H9 (cell line): ENCODE measurements at places on chromosomes 3 and 15. TPM values are rescaled to one million over a fixed set of nuclear protein-coding genes. Genes with fewer than 3 reads are reported as not detected.
A peak's percentile ranks its signal among the peaks of the same experiment; 100 is the strongest.

The MPI gene
- total RNA-seq = 55.0 and 57.5 TPM in 2 replicates

The DNAJA4 gene
- total RNA-seq = 0.13 and 0.35 TPM in 2 replicates

The GASK1A gene
- total RNA-seq = 5.3 and 5.4 TPM in 2 replicates

The GOLGA8M gene
- total RNA-seq = not detected in 2 replicates

The ZBBX gene
- 1.6 and 2.4 TPM in 2 replicates for total RNA-seq

The DAPK2 gene
- 3.5 and 4.6 TPM in 2 replicates for total RNA-seq

The LRRC57 gene
- 18.7 and 20.9 TPM in 2 replicates for total RNA-seq

DNA sequence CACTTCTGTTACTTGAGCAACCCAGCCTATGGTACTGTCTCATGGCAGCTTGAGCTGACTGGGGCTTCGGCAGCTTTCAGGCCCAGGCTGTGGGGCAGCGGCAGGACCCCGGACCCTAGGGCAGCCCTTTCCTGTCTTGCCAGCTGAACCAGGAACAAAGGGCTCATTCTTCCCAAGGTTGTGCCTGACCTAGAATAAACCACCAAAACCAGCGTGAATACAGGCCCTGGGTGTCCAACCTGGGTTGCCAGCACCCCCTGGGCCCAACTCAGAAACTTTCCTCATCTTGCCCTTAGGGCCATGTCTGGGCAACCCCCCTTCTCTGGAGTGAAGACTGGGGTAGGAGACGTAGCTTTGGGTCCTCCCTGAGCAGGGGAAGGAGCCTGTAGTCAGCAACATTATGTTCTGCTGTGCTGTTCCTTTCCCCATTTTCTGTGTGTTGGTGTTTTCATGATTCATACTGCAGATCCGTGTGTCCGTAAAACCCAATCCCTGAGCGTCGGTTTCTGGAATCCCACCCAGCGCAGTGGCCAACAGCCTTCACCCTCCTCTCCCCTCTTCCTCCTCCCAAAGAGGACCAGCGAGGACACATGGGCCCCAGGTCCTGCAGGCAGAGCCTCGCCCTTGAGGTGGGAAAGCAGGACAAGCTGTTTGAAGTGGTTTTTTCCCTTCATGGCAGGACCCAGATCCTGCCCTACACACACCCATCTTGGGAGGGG is 33.5 kb downstream of the TKT start:
- DNase-seq = no peak

GRCh38 chr3:141578202-141578973 is 91.6 kb downstream of the RASA2 start:
- no peak for DNase-seq

DNA sequence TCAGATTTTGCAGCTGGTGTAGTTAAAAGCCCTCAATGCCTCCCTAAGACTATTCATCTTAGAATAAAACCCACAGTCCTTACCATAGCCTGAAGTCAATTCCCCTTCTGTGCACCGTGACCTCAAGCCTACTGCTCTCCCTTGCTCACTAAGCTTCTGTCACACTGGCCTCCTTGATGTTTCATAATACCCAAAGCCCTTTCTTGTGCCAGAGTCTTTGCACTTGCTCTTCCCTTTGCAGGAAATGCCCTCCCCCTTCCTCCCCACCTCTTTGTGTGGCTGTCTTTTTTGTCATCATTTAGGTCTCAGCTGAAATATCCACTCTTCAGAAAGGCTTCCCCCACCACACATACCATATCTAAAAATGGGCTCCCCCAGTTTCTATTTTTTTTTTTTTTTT is 4.2 kb upstream of the PLEKHO2 start:
- DNase-seq = no peak

GRCh38 chr15:29821416-29822099 is 710 bp downstream of the TJP1 start:
- DNase-seq = peak; percentile 81

GRCh38 chr15:31448635-31448979 is 122.0 kb downstream of the KLF13 start:
- DNase-seq = no peak

GRCh38 chr3:117726776-117727175 is 1017.2 kb downstream of the TUSC7 start:
- DNase-seq = no peak

GRCh38 chr3:113638910-113639309 is 57.5 kb downstream of the USF3 start:
- no peak for DNase-seq

DNA sequence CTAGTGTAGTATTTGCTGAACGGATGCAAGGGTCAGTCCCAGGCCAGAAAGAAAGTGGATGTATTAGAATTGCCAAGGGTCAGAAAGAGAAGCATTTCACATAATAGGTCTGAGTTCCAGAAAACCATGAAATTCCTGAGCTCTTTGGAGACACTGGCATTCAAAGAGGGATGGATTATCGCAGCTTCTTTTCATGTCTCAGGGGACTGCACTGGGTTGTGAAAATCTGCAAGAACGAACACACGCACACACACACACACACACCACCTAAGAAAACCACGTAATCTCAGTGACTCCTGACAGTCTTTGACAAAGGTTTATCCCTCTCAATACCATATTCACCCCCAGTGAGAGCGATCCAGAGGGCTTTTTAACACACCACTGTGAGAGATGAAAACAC is 57.9 kb downstream of the TIPARP start:
- DNase-seq = no peak

GRCh38 chr15:57224664-57225063 is 151.6 kb upstream of the CGNL1 start:
- DNase-seq = no peak

- DNase-seq = no peak
Observed at GRCh38 chr15:23467110-23467600, 20.1 kb upstream of the GOLGA6L2 start.

DNA sequence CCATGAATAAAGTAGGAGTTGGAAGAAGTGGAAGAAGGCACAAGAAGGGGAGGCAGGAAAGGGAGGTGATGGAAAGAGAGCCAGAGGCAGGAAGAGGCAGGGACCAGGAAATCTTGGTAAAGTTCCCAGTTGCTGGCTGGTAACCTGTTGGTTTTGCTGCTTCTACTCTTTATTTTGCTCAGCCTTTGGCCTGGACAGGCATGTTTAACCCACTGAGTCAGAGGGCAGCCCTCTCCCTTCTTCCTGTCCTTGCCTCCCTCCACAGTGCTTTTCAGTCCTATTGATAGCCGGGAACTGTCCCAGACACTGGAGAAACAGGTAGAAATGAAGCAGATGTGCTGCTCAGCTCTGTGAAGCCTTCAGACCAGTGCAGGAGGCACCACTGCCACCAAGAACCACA is 43.4 kb upstream of the APEH start:
- DNase-seq = no peak

DNA sequence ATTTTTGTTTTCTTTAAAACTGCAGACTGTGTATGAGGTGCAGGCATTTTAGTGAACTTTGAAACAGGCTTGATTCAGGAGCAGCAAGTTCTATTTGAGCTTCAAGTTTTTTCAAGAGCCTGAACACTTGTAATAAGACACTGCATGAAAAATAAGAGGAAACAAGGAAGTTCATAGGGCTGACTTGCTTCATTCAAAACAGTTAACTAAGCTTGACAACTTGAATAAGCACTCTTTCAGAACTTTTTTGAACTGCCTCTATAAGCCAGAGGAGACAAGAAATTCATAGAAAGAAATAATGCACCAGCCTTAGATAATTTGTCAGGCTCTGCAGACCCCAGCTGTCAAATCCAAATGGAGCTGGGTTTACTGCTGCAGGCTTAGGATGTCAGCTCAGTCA is 130.2 kb downstream of the SSR3 start:
- no peak for DNase-seq

DNA sequence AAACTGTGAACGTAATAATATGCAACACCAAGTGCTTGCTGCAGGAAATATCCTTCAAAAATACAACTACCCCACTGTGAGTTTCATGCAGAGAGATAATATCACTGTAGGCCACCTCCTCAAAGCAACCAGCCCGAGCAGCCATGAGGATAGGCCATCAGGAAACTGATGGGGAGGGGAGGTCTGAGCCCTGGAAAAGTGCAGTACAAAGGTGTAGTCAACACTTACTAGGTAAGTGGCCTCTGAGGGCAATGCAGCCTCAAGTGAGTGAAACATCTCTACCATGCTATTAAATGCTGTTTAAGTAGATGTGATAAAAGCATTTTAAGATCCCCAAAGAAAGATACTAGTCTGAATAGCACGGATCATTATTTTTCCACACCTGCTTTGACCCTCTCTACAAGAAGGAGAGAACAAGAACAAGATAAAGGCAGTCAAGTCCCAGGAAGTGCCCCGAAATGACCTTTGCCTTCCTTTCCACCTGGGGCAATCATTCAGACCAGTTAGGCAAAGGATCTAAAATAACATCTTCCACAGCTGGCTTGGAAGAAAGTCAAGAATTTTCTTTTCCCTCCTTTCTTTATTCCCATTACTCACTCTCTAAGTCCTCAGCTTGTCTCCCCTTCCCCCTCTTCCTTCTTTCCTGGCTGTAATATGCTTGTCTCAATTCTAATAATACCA is 62.8 kb downstream of the FMN1 start:
- DNase-seq = no peak

- DNase-seq = no peak
Observed at GRCh38 chr15:70964686-70965085, 72.1 kb downstream of the LRRC49 start.

DNA sequence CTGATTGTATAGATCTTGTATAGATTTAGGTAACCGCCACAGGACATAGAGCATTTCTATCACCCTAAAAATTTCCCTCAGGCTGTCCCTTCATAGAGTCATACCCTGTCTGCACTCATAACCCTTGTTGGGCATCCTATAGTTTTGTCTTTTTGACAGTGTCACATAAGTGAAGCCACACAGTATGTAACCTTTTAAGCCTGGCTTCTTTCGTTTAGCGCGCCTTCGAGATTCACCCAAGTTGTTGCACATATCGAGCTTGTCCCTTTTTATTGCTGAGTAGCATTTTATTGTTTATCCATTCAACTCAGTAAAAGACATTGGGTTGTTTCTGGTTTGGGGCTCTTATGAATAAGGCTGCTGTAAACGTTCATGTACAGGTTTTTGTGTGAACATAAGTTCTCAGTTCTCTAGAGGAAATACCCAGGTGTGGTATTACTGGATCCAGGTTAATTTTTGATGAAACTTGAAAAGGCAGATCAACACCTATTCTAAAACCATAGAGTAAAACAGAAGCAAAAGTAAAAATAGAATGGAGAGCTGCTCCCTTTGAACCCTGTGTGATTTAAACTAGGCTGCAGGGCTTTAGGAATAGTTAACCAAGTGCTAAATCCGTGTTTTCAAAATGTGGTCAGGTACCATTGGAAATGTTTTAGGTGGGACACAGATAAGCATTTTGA is 49.5 kb downstream of the CD86 start:
- no peak for DNase-seq

DNA sequence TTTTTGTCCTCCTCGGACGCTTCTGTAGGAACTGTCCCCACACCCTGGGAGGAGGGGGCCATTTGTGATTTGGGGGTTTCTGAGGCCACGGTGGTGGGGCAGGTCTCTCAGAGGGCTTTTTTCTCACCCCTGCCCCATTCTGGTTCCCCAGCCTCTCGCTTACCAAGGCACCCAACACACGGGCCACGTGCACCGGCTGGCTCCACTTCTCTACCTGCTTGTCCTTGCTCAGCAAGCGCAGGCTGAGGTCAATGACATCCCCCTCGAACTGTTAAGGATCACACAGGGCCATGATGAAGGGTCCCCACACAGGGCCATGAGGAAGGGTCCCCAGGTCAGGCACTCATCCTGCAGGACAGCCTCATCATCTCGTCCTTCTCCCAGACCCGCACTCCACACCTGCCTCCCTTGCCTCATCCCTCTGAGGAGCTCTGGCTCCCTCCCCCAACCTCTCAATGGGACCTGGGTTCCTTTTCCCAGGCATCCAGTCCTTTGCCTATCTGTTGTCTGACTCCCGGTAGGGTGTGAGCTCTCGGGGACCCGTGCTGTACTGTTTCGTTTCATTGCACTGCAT is 10.6 kb downstream of the EPB42 start:
- no peak for DNase-seq
